ENCODE measurements at places on chromosomes 4 and X.

GRCh38 chrX:39159921-39160507, 358.8 kb downstream of the MID1IP1 start:
- no peak for DNase-seq

DNA sequence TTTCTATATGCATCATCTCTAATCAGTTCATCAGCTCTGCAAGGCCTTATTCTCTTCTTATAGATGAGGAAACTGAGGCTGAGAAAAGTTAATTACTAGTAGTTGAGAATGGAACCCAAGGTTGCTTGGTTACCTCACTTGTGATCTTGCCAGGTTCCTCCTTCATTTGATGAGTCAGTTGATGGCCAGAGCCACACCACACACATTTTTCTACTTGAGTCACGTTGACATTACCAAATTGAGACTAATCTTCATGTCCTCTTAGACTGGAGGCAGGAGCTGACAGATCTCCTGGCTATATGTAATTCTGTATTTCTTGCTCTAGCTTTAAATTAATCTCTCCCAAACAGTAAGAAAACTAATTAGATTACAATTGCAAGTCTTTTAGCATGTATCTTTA, 428.4 kb downstream of the AFF2 start:
- no peak for DNase-seq

- no peak for DNase-seq
Observed at GRCh38 chr4:170610434-170610833, 520.7 kb upstream of the AADAT start.

DNA sequence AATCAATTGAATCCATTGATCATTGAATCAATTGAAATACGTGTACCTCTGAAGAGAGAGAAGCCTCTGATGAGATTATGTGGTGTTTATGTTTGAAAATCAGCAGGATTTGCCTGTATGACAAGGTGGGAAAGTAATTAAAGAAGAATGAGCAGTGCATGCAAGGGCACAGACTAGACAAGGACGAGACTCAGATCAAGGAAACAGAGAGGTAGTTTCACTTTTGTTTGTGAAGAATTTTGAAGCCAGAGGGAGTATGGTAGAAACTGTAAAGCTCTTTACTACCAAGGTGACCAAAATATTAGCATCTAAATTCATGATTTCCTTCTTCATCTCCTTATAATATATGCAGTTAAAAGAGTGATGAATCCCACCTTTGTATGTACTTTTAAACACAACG, 1830.0 kb upstream of the IGFBP7 start:
- DNase-seq: no peak

- no peak for DNase-seq
Observed at GRCh38 chrX:12237131-12237530, 98.9 kb downstream of the FRMPD4 start.

GRCh38 chrX:2662586-2662985, 28.5 kb upstream of the CD99 start:
- DNase-seq: no peak

- no peak for DNase-seq
Observed at GRCh38 chr4:128908735-128909134, 99.2 kb downstream of the JADE1 start.

GRCh38 chr4:63211776-63212479, 1197.3 kb downstream of the TECRL start:
- DNase-seq: no peak

GRCh38 chrX:34734383-34734782, 77.3 kb upstream of the TMEM47 start:
- no peak for DNase-seq

DNA sequence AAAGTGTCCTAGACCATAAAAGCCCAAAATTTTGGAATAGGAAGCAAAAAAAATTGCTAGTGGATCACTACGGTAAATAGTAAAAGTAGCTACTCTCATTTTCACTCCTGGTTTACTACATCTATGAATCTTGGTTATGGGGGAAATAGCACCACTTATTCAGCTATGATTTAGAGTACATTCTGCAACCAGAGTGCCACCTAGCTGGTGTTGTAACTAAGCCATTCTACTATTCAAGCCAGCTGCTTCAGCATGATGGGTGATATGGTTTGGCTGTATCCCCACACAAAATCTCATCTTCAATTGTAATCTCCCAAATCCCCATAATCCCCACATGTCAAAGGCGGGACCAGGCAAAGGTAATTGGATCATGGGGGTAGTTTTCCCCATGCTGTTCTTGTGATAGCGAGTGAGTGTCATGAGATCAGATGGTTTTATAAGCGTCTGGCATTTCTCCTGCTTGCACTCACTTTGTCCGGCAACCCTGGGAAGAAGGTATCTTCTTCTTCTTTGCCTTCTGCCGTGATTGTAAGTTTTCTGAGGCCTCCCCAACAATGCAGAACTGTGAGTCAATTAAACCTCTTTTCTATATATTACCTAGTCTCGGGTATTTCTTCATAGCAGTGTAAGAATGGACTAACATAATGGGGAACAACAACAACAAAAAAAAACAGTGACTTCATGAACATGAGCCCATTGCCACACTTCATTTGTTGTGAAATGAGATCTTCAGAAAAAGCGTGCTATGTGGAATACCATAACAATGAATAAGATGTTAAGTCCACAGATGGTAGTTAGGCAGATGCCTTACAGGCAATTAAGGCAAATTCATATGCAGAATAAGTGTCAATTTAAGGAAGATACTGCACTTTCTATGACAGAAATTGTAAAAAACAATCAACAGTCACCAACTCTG, 280.1 kb downstream of the PABPC4L start:
- DNase-seq: no peak

- DNase-seq: no peak
Observed at GRCh38 chrX:14377427-14377826, 151.9 kb upstream of the GLRA2 start.

DNA sequence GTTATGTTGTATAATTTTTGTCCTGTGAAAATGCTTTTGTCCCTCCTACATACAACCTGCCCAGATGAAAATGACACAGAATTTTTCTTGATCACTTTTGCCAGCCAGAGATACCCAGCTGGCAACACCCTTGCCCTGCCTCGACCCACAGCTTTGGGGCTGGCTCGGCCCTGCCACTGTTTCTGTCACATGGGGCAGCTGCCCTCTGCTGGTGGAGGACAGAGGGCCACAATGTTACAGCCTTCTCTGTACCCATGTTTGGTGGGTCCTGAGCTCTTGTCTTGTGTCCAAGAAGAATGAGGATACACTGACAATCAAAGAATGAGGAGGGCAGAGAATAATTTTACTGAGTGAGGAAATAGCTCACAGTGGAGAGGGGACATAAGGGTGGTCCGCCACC, 31.1 kb downstream of the BMP15 start:
- DNase-seq: no peak

- DNase-seq: no peak
Observed at GRCh38 chrX:135605906-135606305, 85.4 kb downstream of the INTS6L start.

DNA sequence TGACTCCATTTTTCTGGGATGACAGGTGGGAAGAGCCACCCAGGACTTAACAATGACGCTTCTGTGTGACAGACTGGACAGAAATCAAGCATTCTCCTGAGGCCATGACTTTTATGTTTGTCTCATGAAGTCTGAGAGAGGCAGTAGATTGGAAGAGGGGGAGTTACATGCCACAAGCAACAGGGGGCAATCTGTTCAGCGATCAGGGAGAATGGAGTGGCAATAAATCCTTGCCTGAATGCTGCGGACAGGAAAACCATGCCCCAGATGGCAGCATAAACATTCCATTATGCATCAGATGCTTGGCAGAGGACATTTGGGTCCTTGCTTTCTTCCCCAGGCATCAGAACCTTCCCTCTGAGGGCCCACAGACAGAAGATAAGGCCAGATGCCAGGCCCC, 312.4 kb upstream of the DIPK2B start:
- DNase-seq: no peak

DNA sequence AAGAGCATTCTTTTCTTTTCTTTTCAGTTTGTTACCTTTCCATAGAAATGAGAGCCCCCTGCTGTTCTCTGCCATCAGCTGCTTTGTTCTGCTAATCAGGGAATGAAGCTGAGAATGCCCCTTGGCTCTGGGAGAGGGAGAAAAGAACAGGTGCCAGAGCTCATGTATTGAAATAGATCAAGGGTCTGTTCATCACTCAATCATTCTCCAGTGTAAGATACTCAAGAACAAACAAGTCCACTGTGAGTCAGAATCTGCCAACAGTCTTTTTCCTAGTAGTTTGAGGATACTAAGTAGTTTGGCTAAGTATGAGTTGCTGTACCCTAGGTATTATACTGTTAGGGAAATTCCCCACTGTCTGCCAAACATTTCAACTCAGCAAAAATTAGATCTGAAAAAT, 144.3 kb downstream of the RTL3 start:
- DNase-seq: no peak

GRCh38 chrX:5915783-5916182, 312.9 kb downstream of the NLGN4X start:
- no peak for DNase-seq

DNA sequence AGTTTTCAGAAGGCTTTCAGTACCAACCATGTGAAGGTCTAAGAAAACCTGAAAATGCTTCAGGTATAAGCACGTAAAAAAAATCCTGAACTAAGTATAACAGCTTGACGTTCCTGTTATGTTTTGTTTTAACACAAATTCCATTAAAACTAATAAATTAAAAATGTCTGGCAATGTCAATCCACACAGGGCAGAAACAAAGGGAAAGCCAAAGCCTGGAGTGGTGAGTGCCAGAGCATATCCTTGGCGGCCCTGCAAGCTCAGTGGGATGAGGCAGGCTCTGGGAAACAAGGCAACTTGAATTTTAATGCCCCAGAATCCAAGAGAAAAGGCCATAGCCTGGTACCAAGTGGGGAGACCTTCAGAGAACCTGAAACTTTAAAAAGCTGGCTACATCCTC, 78.2 kb downstream of the EPHA5 start:
- no peak for DNase-seq

GRCh38 chrX:120604361-120604782, 471 bp downstream of the MCTS1 start:
- DNase-seq: peak; percentile 62

DNA sequence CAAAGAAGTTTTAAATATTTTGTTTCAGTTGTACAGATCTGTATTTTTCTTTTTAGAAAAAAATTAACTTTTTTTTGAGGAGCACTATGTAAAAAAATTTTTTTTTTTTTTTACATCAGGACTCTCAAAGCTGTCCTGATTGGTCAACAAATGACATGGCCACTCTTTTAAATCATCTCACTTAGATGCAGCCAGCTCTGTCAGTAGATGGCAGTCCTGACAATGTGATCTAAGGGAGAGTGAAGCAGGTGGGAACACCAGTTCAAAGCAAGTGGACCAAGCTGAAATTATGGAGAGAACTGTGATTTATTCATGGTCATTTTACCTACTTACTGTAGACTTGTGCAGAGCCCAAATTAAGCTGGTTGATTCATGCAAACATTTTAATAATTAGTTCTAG, 174.7 kb upstream of the GPRIN3 start:
- peak; percentile 5 for DNase-seq

GRCh38 chr4:37663552-37663951, 22.6 kb downstream of the RELL1 start:
- DNase-seq: no peak

DNA sequence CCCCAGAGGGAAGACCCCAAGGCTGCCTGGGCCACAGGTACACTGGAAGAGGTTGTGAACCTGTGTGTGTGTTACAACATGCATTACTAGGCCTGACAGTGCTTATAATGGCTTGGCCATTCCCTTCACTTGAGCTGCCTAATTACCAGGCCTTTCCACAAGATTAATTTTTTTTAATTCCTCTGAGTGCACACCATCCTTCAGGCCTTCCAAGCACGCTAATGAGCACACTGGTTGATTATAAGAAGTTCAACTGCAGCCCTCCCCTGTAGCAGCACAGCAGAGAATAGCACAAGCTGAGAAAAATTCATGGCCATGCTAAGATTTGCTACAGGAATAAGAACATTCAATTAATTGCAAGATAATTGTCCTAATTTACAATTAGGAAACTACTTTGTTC, 2.2 kb upstream of the SUPT20HL2 start:
- DNase-seq: no peak

- no peak for DNase-seq
Observed at GRCh38 chr4:94240384-94240783, 32.7 kb downstream of the SMARCAD1 start.

DNA sequence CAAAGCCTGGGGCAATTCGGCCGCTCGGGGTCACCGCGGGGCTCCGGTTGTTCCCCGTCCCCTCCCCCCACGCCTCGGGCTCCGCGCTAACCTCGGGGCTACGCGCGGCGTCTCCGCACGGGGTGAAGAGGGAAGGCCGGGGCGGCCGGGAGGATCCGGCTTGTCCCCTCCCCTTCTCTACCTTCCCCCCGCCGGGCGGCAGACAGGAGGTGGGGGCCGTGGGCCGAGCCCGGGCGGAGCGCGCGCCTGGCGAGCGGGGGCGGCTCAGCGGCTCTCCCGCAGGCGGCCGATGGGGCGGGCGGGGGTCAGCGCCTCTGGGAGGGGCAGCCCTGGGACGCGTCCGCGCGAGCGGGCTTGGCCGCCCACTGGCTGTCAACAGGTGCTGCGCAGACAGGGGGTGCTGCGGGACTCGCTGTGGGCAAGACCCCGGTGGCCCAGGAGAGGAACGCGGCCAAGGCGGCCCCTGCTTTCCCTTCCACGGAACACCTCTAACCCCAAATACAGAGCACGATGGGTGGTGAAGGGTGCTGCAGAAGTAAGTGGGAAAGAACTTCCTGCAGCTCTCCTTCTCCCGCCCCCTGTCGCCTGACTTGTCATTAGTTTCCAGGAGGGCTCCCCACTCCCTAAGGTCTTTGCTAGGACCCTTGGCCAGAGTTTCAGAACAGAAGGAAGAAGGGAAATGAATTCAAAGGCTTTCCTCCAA, at the start of gene PDGFC:
Gene PDGFC, minus strand, starts transcription at position 124 of the 703 bp plus-strand sequence. CDS start 896 bp downstream, outside the sequence.
- no peak for DNase-seq

GRCh38 chr4:118348886-118349285, 3.9 kb downstream of the PRSS12 start:
- DNase-seq: no peak

DNA sequence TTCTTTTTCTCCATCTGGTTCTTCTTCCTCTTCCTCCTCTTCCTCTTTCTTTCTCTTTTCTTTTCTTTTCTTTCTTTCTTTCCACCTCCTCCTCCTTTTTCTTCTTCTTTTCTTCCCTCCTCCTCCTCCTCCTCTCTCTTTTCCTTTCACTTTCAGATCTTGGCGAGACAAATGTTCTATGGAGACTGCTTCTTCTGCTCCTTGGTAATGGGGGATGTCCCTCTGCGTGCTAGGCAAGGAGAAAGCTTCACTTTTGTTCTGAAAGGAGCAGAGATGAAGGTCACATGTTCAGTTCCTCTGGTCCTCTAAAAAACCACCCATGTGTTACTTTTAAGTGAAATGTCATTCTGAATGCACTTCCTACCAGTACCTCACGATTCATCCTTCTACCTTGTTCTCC, 33.2 kb downstream of the NBDY start:
- DNase-seq: no peak

DNA sequence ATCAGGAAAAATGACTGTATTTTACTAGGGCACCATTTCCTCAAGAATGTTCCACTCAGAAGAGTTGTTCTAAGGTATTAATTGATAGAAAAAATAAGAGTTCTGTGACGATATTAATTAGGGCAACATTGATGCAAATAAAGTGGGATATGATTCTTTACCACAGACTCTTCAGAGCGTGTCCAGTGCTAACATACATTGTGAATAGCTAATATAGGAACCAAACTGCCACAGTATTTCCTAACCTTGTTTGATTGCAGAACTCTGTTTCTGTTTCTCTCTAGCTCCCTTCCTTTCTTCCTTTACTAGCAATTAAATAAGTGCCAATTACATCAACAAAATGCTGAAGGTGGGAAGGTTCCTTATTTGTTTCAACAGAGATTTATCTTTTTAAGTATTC, 154.1 kb upstream of the CPEB2 start:
- no peak for DNase-seq

- no peak for DNase-seq
Observed at GRCh38 chrX:133681421-133681820, 266.1 kb upstream of the GPC4 start.

All from NCI-H748 treated with DMSO at 0.1 percent for 48 hours (cell line).